NCI-H1930 (cell line): ENCODE measurements at places on chromosomes 1 and 21.

GRCh38 chr1:20997602-20998224 is 179.0 kb downstream of the EIF4G3 start:
- DNase-seq: no peak

GRCh38 chr1:150841626-150842025 is 33.6 kb upstream of the CTSK start:
- DNase-seq: no peak

DNA sequence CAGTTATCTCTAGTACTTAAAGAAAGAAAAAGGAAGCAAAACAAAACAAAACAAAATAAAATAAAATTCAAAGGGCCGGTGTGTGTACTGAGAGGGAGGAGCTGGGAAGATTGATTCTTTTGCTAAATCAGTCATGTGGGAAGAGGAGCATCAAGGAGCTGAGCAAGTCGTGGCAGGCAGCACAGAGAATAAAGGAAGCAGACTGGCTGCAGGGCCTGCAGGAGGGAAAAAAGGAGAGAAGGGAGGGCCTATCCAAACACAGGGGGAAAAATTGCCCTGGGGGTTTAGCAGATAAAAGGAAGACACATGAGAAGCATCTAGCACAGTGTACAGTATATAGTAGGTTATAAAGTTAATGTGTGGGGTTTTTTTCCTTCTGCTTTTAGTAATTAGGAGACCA is 27.6 kb downstream of the AGO4 start:
- no peak for DNase-seq

DNA sequence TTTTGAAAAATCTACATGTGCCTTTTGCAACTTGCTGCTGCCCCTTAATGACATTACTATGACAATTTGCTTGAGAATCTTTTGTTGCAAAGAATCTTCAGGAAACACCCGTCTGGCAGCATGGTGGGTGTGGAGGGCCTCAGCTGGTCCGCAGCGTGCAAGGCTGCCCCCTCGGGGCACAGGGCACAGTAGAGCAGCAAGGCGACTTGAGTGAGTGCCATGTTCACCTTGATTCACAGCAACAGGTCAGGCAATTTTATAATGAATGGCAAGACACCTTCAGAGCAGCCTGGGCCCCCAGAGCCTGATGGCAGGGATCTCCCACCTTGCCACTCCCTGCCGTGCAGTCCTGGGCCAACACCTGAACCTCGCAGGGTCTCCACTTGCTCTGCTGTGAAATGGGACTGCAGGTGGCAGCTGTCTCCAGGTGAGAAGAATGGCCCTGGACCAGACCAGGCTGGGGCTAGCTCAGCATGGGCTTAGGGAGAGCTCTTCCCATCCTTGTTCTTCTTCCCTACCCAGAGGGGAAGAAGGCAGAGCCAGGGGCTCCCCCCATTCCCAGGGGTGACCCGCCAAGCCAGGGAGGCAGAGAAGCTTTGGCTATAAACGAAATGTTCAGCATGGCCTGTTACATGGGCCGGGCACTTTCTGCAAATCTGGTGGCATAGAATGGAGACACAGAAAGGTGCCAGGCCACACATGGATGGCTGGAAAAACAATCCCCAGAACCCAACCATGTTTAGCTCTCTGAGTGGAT is 34.5 kb upstream of the ACTRT2 start:
- DNase-seq: no peak

DNA sequence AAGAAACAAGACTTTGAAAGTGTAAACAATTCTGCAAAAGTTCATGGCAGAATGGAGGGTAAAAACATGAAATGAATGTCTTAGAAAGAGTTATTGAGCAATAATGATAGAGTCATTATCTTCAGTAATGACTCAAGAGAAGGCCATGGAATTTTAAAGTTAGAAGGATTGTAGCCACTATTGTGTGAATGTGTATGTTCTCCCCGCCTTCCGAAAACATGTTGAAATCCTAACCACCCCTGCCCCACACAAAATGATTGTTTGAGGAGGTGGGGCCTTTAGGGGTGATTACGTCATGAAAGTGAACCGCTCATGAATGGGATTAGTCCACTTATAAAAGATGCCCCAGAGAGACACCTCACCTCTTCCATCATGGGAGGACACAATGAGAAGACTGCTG is 93.8 kb upstream of the CCDC190 start:
- no peak for DNase-seq

GRCh38 chr1:85576266-85576641 is 4.3 kb upstream of the CCN1 start:
- no peak for DNase-seq

- no peak for DNase-seq
Observed at GRCh38 chr21:46618738-46619379, 14.0 kb upstream of the S100B start.

- DNase-seq: no peak
Observed at GRCh38 chr1:67579623-67580394, 105.2 kb upstream of the GADD45A start.

GRCh38 chr1:198623752-198624647 is 14.8 kb upstream of the PTPRC start:
- DNase-seq: no peak

DNA sequence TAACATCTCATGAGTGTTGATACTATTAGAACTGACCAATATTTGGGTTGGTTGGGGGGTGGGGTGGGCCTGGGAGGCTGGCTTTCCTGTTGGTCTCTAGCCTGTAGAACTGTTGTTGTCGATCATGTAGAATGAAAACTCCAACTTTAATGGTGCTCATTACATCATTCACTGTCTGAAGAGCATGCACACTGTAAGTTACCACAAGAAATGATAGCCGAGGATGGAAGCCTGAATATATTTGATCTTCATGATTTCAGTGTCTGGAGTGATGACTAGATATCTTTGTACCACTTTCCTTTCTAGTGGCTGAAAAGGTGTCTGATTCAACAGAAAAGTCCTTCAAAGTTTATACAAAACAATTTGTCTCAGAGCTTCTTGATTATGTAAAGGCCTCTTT is 123.6 kb downstream of the XCL2 start:
- no peak for DNase-seq
